ENCODE measurements at places on chromosomes 11 and 22.

DNA sequence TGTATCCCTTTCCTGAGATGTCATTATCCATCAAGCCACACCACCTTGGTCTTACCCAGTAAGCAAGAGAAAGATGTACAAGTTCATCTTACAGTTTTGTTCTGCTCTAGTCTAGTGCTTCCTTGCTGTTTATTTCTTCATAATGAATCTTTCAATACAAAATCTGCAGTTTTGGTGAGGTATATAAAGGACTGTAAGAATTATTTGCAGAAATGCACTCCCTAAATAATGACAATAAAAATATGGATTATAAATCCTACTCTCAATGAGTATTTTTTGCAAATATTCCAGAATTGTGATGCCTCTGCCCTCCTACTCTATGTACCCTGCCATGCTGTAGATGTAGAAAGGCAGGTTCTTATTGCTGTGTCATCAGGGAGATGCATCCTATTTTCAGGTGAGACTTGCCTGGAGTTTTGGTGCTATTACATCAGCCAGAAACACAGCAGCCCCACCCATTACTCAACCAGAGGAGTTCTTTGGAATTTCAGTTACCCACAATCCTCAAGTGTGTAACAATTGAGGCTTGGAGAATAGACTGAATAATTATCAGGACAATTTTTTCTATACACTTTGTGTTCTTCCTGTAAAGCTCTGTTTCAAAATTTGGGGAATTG is at the start of gene OR10S1:
Gene OR10S1, minus strand, starts transcription at position 51 of the 617 bp plus-strand sequence. CDS start 117 bp downstream, outside the sequence.
- no peak for DNase-seq

- no peak for DNase-seq
These were observed 13.8 kb upstream of the OR10V1 start for GRCh38 chr11:59727426-59727825.

GRCh38 chr11:88378422-88379066 is 41.0 kb upstream of the CTSC start:
- DNase-seq, result no peak

- DNase-seq, result no peak
These were observed 38.6 kb upstream of the CARS1 start for GRCh38 chr11:3095712-3096361.

- no peak for DNase-seq
These were observed 11.5 kb upstream of the TBC1D22A start for GRCh38 chr22:46750863-46751443.

- no peak for DNase-seq
These were observed 297.9 kb downstream of the SHANK2 start for GRCh38 chr11:70954471-70954870.

DNA sequence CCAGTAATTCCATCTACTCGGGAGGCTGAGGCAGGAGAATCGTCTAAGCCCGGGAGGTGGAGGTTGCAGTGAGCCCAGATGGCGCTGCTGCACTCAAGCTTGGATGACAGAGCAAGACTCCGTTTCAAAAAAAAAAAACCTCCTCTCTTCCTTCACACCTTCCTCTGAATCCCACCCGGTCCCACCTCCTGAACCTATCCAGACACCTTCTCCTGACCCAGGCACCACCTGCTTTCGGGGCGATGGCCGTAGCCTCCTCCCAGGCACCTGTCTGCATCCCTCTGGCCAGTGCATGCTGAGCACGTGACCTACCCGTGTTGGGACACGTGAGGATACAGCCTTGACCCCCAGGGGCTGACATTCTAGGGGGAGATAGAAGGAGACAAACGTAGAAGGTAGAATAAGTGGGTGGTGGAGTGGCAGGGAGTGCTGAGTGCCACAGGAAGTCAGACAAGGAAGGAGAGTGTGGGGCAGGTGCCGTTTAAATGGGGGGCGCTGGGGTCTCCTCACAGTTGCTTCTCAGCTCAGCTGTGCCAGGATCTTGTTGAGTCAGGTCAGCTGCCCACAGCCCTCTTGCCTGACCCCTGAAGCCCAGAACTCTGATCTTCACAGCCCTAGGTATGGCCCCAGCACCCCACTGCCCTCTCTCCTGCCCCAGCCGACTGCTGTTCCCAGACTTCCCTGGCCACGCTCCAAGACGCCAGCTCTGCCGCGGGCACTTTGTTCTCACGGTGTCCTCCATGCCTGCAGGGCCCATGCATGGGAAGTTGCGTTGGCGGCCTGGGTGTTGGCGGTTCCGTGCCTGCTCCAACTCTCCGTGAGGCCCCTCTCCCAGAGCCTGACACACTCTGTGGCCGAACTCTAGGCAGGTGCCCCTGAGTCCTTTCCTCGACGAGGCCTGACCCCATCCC is 1.2 kb upstream of the MIOX start:
- no peak for DNase-seq

- DNase-seq, result no peak
These were observed 503.8 kb upstream of the CCDC179 start for GRCh38 chr11:23364076-23364475.
